ENCODE measurements at places on chromosomes 13 and 19.

DNA sequence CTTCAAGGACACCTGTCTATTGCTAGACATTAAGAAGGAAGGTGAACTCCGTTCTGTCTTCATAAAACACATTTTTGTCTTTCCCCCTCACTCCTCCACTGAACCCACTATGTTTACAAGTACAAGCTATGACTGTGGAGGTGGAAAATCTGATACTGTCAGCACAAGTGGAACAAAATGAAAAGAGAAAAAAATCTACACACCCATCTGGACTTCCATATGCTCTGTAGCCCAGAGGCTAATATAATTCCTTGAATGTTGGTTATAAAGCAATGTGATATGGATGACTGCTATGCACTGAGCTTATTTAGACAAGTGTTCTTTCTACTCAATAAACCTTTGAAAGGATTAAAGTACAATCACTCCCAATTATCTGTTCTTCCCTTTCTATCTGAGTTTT lies 713.5 kb downstream of the DIAPH3 start:
- DNase-seq = no peak

- no peak for DNase-seq
Observed at GRCh38 chr19:18828786-18829185, 3.0 kb upstream of the UPF1 start.

GRCh38 chr13:59356607-59357006 lies 807.1 kb downstream of the DIAPH3 start:
- DNase-seq = no peak

DNA sequence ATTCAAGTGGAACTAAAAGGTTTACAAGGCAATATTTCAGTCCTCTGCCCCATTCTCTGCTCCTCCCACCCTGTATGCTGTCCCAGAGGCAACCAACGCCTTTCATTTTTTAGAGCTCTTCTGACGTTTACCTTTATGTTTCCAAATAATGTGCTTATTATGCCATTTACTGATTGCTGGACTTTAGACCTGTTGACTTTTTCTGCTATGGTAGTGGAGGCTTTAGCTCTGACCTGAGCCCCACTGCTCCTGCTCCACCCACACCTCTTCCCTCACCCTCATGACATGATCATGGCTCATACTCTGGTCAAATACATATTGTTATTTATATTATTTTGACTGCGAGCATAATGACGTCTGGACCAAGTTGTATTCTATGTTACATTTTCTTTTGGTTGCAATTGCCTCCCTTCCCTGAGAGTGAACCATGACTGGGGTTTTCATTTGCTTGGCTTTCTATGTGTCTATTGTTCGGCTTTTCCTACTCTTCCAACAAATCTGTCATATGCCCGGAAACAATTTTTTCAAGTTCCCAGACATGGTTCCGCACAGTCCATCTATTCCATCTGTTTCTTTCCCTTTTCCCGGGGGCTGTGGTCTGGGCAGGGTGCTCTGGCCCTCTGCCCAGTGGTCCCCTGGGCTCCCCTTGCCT lies 31.4 kb upstream of the GJB6 start:
- no peak for DNase-seq

DNA sequence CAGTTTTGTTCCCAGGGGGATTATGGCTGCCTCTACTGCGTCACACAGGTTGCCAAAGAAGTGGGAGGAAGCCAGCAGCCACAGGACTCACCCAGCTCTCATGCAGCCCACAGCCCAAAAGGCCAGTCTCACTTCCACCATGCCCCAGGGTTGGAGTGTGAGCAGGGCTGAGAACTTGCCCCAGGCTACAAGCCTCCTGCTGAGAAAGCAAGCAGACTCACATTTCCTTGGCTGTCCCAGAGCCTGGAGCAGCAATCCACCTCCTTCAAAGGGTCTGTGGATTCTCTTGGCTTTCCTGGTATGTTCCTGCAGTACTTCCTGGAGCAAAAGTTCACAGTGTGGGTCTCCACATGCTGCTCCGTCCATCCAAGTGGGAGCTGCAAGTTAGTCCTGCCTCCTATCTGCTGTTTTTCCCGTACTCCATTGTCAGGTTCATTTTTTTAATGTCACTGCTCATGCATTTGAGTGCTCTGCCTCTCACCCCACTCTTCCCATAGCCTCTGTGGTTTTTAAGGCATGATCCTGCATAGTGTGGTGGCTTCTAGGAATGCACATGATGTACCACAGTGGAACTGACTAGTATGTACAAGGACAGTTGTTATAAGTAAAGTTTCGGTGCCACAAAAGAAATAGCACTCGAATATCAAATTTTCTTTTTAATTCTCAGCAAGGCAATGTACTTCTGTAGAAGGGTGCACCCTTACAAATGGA lies 56.2 kb upstream of the ARHGEF7 start:
- no peak for DNase-seq

GRCh38 chr13:40446365-40446764 lies 220.1 kb downstream of the FOXO1 start:
- DNase-seq = no peak

DNA sequence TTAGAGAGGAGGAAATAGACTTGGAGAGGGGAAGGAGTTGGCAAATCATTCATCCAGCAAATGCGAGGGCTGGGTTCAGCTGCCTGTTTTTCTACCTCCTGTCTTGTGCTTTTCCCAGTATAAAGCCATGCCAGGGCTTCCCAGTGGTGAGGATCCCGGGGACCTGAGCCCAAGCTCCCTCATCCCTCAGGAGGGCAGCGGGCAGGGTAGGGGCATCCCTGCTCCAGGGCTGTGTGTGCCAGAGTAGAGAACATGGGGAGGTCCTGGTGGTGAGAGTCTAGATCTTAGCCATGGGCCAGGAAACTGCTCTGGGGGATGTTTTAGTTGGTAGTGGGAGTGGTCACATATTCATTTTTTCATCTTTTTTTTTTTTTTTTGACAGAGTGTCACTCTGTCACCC lies 43.6 kb downstream of the GPR12 start:
- no peak for DNase-seq

GRCh38 chr13:33289966-33290365 lies 4.4 kb upstream of the STARD13 start:
- DNase-seq = no peak

DNA sequence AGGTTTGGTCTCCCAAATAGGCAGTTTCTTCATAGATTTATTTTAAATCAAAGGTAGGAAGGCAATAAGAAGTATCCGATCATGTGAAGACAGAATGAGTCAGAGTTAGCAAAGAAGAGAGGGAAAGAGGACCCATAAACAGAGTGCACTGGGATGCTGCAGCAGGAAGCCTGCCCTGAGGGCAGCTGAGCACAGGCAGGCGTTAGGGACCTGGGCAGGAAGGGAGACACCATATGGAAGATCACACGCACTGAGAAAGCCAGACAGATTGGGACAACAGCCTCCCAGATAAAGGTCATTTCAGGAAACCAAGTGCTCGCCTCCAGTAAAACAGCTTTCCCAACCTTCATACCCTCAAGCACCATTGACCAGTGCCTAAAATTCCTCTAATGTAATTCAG lies 598.0 kb downstream of the EFNB2 start:
- no peak for DNase-seq

GRCh38 chr13:29709407-29710069 lies 114.0 kb upstream of the SLC7A1 start:
- no peak for DNase-seq

DNA sequence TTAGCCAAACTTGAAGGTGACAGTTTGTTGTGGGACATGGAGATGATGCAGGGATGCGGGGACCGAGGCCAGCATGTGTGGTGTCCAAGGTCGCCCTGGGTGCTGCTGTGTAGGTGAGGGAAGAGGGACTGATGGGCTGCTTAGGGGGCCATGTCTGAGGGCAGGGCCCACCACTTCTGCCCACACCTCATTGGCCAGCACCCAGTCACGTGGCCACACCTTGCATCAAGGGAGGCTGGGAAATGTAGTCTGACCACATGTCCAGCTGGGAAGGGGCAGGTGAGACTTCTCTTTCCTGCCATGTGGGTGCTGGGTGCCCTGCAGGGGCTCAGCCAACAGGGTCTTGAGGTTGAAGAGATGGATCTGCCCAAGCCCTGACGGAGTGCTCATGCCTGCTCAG lies 88.9 kb downstream of the KDM4B start:
- no peak for DNase-seq

GRCh38 chr13:96650301-96650886 lies 343.9 kb downstream of the OXGR1 start:
- DNase-seq = no peak

- DNase-seq = no peak
Observed at GRCh38 chr13:96403241-96403640, 313.3 kb downstream of the HS6ST3 start.

DNA sequence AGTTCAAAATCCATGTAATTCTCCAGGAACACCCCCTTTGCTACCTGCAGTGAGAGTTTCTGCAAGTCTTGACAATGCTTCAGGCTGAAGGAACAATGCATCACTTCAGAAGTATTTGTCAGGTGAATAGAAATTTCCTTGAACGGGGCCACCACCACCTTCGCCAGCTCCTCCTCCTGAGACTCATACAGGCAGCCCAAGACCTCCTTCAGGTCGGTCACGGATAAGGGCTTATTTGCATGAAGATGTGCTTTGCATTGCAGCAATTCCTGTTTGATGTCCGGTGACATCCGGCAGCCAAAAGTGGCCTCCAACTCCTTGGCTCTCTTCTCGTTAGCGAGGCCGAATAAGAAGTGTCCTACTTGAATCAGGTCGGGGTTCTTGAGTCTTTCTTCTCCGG lies 8.4 kb downstream of the NLRP7 start:
- DNase-seq = no peak

DNA sequence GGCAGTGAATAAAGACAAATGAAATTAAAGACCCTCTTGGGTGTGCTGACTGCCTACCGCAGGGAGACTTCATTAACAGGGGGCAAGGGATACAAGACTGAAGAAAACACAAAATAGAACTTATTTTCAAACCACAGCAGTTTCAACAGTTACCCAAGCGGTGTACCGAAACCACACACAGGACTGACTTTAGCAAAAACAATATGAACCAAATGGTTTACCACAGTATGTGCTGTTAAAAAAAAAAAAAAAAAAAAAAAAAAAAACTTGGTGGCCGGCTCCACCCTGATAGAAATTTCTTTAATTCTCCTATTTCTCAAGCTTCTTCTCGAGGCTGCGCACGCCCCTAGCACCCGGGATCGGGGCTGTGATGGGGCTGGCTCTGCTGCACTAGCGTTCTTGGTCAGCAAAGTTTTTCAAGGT lies 42.6 kb downstream of the KLF2 start:
- no peak for DNase-seq

GRCh38 chr13:111156421-111156820 lies 41.3 kb downstream of the ARHGEF7 start:
- DNase-seq = no peak

GRCh38 chr13:85367887-85368286 lies 431.3 kb downstream of the SLITRK6 start:
- DNase-seq = no peak

GRCh38 chr19:29576761-29577648 lies 29.1 kb upstream of the POP4 start:
- DNase-seq = peak; percentile 50

GRCh38 chr19:53657330-53657729 lies 25.5 kb downstream of the DPRX start:
- DNase-seq = no peak

GRCh38 chr13:110173247-110173818 lies 133.6 kb downstream of the COL4A1 start:
- DNase-seq = no peak

DNA sequence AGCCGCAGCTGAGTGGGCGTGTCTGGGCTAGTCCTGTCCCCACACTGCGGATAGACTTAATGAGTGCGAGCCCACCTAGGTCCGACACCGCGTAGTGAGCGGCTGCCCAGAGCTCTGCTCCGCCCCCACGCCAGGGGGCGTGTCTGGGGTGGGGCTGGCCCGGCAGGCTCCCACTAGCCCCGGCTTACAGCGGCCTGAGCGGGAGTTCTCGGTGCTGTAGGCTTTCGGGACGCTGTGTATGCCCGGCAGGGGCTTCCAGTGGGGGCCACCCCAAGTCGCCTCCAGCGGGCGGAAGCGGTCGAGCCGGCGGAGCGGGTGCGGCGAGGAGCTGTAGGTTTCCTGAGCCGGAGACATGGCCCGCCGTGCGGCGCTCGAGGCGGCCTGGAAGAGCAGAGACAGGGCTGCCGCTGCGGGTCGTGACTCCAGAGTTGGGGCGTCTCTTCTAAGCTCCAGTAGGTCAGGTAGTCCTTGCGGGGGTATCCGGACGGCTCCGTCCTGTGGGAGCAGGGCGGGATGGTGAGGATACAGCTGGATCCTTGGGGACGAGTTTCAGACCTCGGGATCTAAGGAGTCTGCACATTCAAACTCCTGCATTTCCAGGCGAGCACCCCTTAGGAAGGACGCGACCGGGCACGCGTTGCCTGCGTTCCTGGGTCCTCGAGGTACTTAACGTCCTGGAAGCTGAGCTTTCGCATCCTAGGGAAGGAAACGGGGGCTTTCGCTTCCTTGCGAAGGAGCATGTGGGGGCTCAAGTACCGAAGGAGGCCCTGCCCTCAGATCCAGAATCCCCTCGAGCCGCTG lies 1.2 kb downstream of the CGB7 start:
- DNase-seq = peak; percentile 22

DNA sequence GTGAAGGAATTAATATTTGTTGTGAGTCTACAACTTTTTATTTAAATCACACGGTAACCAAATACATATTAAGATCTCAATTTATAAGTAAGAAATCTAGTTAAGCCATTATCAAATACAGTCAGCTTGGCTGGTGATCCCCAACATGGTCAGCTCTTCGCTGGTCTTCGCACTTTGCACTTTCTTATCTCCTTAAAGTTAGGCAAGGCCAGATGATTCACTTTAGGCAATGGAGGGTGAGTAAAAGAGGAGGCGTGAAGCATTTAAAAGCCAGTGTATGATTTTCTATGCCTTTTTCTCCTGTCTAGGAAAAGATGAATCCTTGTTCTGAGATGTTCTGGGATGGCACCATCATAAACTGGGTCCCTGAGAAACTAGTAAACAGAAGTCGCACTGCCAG lies 793.7 kb upstream of the ARGLU1 start:
- no peak for DNase-seq

- DNase-seq = peak; percentile 23
Observed at GRCh38 chr13:26254583-26255111, 718 bp downstream of the CDK8 start.

GRCh38 chr19:49387936-49388372 lies at the start of gene KASH5:
Gene KASH5, plus strand, starts transcription at chr19:49388249. Its CDS starts 2,635 bp downstream, at chr19:49390884.
- peak; percentile 86 for DNase-seq

DNA sequence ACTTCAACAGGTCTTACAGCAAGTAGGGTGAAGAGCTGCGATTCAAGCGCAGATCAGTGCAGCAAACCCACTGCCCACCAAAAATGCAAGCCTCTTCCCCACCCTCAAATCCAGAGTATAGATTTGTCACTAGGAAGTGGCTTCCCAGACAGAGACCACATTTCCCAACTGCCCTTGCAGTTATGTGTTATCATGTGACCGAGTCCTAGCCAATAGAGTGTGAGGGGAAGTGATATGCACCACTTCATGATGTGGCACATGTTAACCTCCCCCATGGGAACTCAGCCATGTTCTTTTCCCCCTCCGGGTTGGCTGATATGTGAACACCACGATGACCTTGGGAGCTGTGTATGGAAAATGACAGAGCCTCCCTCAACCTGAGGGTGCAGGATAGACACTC lies 50.8 kb downstream of the MBD3L2B start:
- no peak for DNase-seq

All from stimulated activated CD4-positive, alpha-beta T cell treated with anti-CD3 and anti-CD28 coated beads, Interleukin-15, amount 100 ng/mL, for 48 hours (primary cell).